ENCODE measurements at places on chromosomes 11 and 22.
A peak's percentile ranks its signal among the peaks of the same experiment; 100 is the strongest.

DNA sequence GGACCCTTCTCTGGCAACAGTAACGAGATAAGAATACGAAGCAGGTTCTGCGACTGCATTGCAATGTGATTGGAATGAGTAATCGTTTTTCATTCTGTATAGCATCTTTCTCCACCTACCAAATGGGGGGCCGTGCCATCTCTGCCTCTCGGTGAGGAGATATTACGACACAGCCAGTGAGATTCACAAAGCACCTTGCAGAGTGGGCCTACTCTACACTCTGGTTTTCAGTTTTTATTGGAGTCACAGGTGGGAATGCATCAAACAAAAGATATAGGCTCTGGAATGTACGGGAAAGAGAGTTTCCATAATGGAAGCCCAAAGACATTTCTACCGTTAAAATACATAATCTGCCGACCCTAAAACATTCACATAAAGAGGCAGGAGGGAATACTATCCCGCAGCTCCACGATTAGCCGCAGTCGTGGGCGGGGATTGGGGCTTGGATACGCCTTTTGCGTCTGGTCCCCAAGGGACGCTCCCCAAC is 423 bp upstream of the RTN3 start:
- peak; percentile 20 for DNase-seq

- no peak for DNase-seq
Observed at GRCh38 chr22:39806109-39806508, 87.5 kb downstream of the ENTHD1 start.

- DNase-seq: no peak
Observed at GRCh38 chr11:126415128-126415527, 59.6 kb downstream of the ST3GAL4 start.

GRCh38 chr11:100830978-100831732 is 144.1 kb downstream of the ARHGAP42 start:
- no peak for DNase-seq

DNA sequence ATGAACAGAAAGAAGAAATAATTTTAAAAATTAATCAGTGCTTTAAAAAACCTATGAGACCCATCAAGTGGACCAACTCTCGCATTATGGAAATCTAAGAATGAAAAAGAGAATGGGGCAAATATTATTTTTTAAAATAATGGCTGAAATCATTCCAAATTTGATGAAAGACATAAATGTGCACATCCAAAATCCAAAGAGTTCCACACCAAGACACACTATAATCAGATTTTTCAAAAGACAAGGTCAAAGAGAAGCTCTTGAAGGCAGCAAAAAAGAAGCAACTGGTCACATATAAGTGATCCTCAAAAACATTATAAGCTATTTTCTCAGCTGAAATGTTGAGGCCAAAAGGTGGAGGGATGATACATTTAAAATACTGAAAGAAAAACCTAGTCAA is 85.3 kb downstream of the ARHGAP32 start:
- DNase-seq: no peak

- DNase-seq: no peak
Observed at GRCh38 chr11:73193251-73194033, 24.6 kb upstream of the P2RY2 start.

GRCh38 chr11:79439410-79439885 is 1.4 kb downstream of the TENM4 start:
- no peak for DNase-seq

DNA sequence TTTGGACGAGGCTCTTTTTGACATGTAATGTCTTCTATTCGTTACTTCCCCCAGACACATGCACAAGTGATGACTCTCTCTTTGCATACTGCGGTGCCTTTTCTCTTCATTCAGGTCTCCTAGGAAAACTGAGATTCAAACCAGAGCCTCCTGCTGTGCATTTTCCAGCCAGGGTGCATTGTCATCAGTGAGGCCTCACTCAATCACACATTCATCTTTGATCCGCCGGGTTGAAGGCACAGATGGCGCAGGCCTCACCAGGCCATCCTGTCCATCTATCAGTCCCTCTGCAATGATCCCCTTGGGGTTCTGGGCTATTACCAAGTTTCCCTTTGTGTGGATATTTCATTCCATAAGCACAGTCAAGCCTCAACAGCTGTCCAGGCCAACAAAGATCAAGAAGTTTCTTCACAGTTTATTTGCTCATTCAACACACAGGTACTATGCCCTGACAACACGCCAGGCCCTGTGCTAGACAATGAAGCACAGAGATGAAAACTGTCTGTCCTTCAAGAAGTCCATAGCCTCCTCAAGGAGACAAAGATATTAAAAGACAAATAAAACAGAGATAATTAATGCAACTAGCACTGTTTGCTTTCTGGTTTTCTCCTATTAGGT is 107.8 kb downstream of the LARGE1 start:
- no peak for DNase-seq

- no peak for DNase-seq
Observed at GRCh38 chr11:128407962-128408361, 179.4 kb downstream of the ETS1 start.

DNA sequence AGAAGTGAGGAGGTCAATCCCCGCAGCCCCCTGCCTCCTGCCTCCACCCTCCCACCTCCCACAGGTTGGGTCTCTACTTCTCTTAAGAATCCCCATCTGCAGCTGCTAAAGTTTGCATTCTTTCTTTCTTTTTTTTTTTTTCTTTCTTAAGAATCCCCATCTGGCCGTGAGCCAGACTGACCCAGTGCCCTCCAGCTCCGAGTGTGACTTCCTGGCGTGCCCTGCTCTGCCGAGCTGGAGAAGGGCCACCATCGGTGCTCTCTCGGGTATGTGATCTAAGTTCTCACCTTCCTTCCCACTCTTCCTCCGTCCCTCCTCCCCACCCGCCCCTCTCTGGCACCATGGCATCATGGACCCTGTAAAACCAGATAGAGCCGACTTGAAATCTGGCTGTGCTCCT is 66.7 kb upstream of the LMO1 start:
- DNase-seq: no peak

Measured in stimulated activated CD4-positive, alpha-beta T cell treated with anti-CD3 and anti-CD28 coated beads, Interleukin-4, amount 100 ng/mL, for 1 hour (primary cell).